Activated T-helper 1 cell treated with anti-CD3 and anti-CD28 coated beads, Interleukin-12 subunit alpha, Interleukin-12 subunit beta, Interleukin-2, Interleukin-4 antibody, amounts not matched to agents 30 ng/mL and 10 ng/mL and 1 ng/mL, durations not matched to agents 14 hours and 24 hours and 36 hours (primary cell): ENCODE measurements at places on chromosomes 3 and 15. TPM values are rescaled to one million over a fixed set of nuclear protein-coding genes. Genes with fewer than 3 reads are reported as not detected.

UBP1 gene
- 69.4 and 71.6 TPM in 2 replicates for total RNA-seq

CHRNA7 gene
- total RNA-seq: not detected in 2 replicates

CCDC191 gene
- total RNA-seq: 1.1 and 2.1 TPM in 2 replicates

TMCO5A gene
- not detected in 2 replicates for total RNA-seq

MEX3B gene
- total RNA-seq: 0.59 and 0.73 TPM in 2 replicates

SMCO1 gene
- not detected in 2 replicates for total RNA-seq

ANKRD63 gene
- total RNA-seq: not detected in 2 replicates

CLDN16 gene
- not detected in 2 replicates for total RNA-seq

OR5H1 gene
- total RNA-seq: not detected in 2 replicates

MYO5C gene
- total RNA-seq: 0.29 and 0.54 TPM in 2 replicates

AGTR1 gene
- total RNA-seq: not detected in 2 replicates

DPPA2 gene
- total RNA-seq: not detected in 2 replicates

NKTR gene
- 76.9 and 79.7 TPM in 2 replicates for total RNA-seq
